ENCODE measurements at places on chromosomes 3 and 15.
A peak's percentile ranks its signal among the peaks of the same experiment; 100 is the strongest.

- DNase-seq = peak; percentile 37
Measured at GRCh38 chr3:126472277-126473006, 3.2 kb downstream of the ZXDC start.

- DNase-seq = no peak
Measured at GRCh38 chr3:158148218-158148617, 38.3 kb downstream of the RSRC1 start.

DNA sequence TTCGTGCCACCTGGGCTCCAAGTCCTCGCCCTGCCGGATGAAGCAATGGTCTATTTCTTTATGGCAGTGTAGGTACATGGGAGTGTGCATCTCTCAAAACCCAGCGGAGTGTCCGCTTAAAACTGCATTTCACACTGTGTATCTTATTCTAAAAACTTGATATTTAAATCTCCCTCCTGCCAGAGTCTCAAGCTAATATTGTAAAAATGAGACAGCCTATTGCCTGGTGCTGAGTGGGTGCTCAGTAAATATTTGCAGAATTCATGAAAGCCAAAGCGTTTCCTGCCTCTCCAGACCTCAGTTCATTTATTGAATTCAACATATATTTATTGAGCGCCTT lies 330 bp upstream of the TBC1D2B start:
- DNase-seq = no peak

- no peak for DNase-seq
Measured at GRCh38 chr15:47289656-47290055, 427.6 kb upstream of the SEMA6D start.

- no peak for DNase-seq
Measured at GRCh38 chr3:79517766-79518413, 249.9 kb downstream of the ROBO1 start.

GRCh38 chr3:181210275-181210674 lies 220.7 kb upstream of the DNAJC19 start:
- no peak for DNase-seq

DNA sequence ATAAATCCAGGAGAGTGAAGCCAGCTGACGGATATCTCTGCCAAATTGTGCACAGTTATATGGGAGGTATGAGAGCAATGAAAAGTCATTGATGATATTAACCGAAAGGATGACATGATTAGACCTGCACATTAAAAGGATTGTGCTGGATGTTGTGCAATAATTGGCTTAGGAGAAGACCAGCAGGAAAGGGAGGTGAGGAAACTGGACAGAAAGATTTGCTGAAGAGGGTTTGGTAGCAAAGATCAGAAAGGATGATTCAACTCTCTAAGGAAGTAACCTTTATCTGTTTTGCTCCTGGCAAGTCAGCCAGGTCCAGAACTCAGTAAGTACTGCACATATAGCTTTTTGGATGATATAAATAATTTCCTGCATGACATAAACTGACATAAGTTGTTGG lies 704.7 kb downstream of the GRM7 start:
- DNase-seq = no peak

GRCh38 chr3:47578691-47579632 lies at the start of gene CSPG5:
Gene CSPG5 (minus strand): TSS chr3:47578865. CDS start chr3:47578693, 172 bp downstream.
- no peak for DNase-seq

- DNase-seq = no peak
Measured at GRCh38 chr3:56787258-56787775, 14.4 kb downstream of the ARHGEF3 start.

Data from fibroblast of skin of left biceps (primary cell).